ENCODE measurements at places on chromosomes 5 and 9. TPM values are rescaled to one million over a fixed set of nuclear protein-coding genes. Genes with fewer than 3 reads are reported as not detected.

DNA sequence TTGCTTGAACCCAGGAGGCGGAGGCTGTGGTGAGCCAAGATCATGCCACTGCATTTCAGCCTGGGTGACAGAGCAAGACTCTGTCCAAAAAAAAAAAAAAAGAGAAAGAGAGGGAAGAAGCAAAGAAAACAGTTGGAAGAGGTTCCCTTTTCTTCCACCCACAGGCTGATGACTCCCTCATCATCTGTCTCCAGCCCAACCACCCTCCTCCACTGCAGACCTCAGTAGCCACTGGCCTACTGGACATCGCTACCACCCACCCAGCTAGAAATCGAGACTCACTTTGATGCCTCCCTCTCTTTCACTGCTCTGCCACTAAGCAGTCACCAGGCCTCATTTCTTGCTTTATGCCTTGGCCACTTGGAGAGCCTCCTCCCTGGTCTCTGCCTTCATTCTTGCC is 71.2 kb downstream of the NIPSNAP3B start:
- no peak for DNase-seq

DNA sequence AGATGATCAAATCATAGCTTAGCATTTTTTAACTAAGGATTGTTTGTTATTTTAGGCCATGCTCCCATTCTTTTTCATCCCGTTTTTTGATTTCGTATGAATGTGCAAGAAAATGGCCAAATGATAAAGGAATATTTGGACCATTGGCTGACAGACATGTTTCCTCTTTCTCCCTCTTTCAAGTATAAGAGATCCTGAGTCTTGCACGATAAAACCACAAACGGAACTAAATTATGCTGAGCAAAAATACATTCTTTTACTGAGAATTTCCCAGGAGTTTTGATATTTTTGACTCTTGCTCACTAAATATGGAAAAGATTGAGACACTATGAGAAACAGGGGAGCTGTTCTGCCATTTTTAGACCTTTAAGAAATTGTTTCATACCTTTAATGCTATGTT is 90.4 kb upstream of the KLF9 start:
- DNase-seq = no peak

GRCh38 chr5:86688406-86688805 is 70.7 kb downstream of the COX7C start:
- no peak for DNase-seq

DNA sequence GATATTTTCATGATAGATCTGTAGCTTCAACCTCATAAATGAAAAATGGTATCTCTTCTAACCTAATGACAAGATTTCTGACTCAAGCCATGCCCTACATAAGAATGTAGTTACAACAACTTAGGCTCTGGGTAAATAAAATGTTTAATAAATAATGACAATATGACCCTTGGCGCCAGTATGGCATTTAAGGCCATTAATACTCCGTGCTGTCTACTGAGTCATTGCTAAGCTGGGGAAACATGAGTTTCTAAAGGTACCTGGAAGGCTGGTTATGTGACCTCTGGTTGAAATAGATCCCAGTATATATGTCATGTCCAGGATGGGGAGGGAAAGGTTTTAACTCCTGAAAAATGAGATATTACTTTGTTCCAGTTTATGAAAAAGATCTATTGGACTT is 58.0 kb upstream of the CEMIP2 start:
- DNase-seq = no peak

GRCh38 chr5:32852535-32852934 is 141.4 kb downstream of the NPR3 start:
- peak; percentile 8 for DNase-seq

TMEM215 gene
- total RNA-seq = not detected

DNA sequence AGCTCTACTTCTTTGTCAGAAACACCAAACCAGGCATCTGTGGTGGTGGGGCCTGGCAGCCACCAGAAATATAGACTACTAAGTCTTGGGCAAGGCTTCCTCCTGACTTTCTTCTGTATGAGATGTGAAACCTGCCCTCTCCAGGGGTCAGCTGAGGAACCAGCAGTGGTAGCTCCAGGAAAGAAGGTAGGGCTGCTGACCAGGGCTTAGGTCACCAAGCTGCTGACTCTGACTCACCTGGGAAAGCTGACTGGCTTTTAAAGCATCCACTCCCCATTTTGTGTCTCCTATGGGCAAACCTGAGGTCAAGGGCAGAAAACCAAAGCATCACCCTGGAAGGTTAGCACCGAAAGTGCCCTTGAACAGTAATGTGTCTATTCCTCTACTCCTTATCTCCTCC is 10.4 kb upstream of the SH3TC2 start:
- no peak for DNase-seq

DNA sequence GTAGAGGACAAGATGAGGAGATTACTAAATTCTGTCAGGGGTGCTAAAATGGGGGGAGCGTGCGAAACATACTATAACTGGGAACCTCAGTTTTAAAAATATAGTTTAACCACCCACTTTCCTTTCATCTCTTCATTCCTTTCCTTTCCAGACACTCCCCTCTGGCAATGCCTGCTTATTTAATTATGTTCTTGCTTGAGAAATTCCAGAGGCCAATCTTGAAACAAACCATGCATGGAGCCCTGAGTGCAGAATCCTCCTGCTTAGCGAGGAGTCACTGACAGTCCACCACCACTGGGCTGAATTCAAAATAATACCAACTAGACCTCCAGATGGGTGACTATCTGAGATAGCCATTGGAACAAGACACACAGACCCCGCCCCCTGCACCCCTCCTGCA is 29.7 kb upstream of the C9orf72 start:
- DNase-seq = no peak

DNA sequence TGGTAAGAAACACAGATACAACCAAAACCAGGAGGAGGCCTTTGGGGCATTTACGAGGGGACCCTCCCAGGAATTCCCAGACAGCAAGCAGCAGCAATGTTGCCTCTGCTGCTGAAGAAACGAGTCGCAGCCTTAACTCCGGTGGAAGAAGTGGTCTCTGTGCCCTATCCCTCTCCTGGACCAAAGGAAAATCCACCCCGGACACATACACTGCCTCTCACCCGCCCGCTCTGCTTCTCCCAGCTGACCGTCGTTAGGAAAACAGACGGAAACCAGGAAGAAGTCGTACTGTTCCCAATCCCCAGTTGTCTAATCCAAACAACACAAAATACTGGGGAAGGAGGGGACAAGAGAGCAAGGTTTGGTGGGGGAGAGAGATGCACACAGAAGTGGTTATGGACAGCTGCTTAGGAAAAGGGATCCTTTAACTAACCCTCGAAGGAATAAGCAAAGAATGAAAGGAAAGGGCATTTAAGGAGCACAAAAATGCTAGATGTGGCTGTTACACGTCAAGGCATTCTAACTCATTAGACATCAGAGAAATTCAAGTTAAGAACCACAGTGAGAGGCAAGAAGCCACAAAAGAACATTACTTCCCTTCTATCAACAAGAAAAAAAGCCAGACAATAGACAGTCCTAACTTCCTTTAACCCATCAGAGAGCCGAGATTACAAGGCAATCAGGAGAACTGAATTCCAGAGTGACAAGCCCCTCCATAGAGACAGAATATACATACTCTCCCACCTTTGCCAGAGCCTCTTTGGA is 71.9 kb downstream of the ACTL7B start:
- DNase-seq = no peak

GRCh38 chr9:19913151-19913550 is 124.3 kb upstream of the SLC24A2 start:
- no peak for DNase-seq

DNA sequence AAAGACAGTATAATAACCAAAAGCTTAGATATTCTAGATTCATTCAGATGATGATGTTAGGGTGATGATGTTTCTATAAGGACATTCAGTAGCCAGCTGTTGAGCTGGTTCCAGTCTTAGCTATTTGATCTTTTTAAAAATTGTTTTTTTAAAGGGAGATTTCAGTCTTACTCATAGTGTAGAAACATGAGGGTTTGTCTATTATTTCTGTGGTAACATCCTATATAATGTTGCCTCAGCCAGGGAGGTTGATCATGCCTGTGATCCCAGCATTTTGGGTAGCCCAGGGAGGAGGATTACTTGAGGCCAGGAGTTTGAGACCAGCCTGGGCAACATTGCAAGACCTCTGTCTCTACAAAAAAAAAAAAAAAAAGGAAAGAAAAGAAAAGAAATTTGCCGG is 167.8 kb downstream of the DOCK2 start:
- no peak for DNase-seq

OR1J2 gene
- not detected for total RNA-seq

GRCh38 chr5:140565780-140566095 is 1.1 kb downstream of the SLC35A4 start:
- DNase-seq = no peak

GRCh38 chr5:62029303-62029702 is 276.7 kb upstream of the KIF2A start:
- no peak for DNase-seq

GRCh38 chr9:134390537-134390936 is 64.3 kb downstream of the RXRA start:
- no peak for DNase-seq

DNA sequence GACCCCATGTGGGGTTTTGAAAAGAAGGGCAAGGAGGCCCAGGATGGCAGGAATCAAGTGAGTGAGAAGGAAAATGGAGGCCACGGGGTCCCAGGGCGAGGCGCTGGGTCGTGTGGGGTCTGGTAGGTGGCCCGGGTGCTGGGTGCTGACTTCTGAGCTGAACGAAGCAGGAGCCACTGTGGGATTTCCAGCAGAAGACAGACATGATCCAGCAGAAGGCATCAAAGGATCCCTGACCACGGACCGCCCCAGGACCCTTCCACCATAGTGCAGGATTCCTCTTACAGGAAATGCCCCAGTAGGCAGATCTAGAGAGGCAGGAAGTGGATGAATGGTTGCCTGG is 106.7 kb downstream of the ADAMTS2 start:
- DNase-seq = no peak

- DNase-seq = no peak
Measured at GRCh38 chr5:100148239-100148638, 386.9 kb upstream of the FAM174A start.

SPATA31C1 gene
- not detected for total RNA-seq

DNA sequence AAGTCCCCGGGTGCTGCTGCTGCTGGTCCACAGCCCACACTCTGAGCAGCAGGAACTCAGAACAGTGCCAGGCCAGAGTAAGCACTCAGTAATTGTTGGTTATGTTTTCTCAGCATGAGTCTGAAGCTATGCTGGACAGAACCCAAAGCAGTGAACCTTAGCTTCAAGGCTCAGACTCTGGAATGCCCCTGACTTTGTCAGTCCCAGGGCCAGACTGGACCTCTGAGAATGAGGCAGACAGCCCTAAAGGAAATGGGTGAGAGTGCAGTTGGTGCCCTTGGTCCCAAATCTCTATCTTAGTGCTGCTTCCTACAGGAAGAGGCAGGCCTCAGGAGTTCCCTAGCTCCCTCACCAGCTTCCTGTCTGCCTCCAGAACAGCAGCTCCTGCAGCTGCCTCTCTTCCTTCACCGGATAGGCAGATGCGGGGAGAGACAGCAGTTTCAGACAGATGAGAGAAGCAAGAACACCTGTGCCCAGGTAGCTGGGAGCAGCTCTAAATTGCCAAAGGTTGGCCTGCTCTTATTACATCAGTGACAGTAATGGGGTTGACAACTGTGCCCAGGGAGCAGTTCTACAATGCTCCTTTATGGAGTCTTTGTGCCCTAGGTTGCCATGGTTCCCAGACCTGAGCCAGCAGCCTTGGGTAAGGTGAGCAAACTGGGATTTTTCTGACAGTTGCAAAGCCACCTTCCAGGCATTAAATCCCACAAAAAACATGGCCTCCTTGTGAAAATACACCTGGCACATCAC is 82.2 kb upstream of the CXCL14 start:
- no peak for DNase-seq

LHX2 gene
- total RNA-seq = not detected

SNCAIP gene
- total RNA-seq = not detected

DNA sequence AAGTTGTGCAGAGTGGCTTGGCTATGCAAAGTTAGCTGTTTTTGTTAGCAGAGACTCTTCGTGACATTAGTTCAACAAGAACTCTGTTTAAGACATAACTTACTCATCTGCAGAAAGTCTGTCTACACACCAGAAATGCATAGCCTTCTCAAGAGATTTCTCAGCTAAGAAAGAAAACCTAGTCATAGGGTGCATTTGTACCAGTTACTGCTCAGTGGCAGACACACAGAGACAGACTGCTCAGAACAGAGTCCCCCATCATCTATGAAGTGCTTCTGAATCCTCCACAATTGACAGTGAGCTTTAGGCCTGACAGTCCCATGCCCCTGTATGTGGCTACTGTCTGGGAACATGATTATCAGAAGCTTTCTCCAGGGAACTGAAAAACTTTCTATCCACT is 56.1 kb upstream of the IFNK start:
- DNase-seq = no peak

DNA sequence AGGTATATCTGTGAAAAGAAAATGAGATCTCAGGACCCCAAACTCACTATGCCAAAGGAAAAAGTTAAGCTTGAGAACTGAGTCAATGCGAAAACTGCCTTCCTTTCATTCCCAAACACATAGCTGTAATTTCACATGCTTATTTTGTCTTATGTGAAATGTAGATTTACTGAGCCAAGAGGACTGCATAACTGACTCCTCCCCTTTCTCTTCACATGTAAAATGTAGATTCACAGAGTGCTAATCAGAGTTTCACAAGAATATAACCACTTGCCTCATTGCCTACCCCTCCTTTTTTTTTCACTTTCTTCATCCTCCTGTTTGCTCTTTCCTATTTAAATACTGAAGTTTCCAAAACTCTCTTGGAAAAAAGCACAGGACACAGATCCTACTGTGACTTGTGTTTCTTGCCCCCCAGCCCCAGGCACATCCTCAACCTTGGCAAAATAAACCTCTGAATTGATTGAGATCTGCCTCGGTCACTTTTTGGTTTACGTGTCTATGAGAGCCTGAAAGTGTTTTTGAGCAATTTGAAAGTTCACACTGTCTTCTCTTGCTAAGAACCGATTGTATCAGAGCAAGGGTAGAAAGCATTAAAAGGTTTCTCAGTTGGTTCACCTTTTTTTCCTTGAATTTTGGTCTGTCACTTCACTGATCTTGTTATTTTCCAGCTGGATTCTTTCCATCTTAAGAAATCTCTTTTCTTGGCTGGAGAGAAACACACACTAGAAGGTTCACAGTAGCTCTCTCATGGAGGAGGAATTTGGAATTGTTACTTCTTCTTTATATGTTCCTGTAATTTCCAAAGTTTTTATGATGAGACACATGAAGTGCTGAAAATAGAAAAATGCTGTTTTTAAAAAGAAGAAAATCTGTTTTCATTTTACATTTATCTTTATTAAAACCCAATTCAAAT is 44.8 kb upstream of the SNAPC3 start:
- no peak for DNase-seq

DNA sequence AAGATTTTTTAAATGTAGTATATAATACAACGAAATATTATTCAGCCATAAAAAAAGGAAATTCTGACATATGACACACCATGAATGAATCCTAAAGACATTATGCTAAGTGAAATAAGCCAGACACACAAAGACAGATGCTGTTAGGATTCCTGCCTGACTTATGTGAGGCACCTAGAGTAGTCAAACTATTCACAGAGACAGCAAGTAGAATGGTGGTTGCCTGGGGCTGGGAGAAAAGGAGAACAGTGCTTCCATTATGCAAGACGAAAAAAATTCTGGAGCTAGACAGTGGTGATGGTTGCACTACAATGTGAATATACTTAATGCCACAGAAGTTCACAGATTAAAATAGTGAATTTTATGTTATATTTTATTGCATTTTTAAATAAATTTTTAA is 66.8 kb downstream of the SPOCK1 start:
- no peak for DNase-seq

GRCh38 chr9:117936185-117937130 is 232.3 kb downstream of the TLR4 start:
- DNase-seq = no peak

All from transverse colon (tissue), 4 donors.